ENCODE measurements at places on chromosomes 3 and 15. TPM values are rescaled to one million over a fixed set of nuclear protein-coding genes. Genes with fewer than 3 reads are reported as not detected.

IVD gene
- 14.3 TPM for total RNA-seq

FOXL2NB gene
- 0.92 TPM for total RNA-seq

MESP2 gene
- total RNA-seq: 0.88 TPM

ATP6V1A gene
- 35.0 TPM for total RNA-seq
